ENCODE measurements at places on chromosomes 11 and 22.

DNA sequence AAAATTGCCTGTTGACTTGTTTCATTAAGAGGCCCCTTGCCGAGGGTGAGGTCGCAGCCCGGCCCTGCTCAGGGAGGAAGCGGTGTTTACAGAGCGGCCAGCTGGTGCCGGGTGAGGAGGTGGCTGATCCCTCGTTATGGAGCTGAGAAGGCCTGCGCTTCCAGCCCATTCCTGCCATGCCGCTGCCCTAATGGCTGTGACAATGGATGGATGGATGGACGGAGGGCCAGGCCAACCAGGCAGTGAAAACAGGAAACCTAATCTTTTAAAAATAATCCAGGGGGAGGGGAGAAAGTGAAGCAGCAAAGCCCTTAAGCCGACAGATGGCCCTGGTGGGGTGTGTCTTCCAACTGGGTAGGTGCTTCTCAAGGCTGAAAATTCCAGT is 38.5 kb downstream of the BCR start:
- DNase-seq = no peak

GRCh38 chr11:129888451-129888850 is 6.9 kb downstream of the NFRKB start:
- DNase-seq = no peak

GRCh38 chr22:37519268-37520195 is at the start of gene CARD10:
CARD10 (minus strand) TSS chr22:37519415; CDS start chr22:37519200, 215 bp downstream.
- no peak for DNase-seq

DNA sequence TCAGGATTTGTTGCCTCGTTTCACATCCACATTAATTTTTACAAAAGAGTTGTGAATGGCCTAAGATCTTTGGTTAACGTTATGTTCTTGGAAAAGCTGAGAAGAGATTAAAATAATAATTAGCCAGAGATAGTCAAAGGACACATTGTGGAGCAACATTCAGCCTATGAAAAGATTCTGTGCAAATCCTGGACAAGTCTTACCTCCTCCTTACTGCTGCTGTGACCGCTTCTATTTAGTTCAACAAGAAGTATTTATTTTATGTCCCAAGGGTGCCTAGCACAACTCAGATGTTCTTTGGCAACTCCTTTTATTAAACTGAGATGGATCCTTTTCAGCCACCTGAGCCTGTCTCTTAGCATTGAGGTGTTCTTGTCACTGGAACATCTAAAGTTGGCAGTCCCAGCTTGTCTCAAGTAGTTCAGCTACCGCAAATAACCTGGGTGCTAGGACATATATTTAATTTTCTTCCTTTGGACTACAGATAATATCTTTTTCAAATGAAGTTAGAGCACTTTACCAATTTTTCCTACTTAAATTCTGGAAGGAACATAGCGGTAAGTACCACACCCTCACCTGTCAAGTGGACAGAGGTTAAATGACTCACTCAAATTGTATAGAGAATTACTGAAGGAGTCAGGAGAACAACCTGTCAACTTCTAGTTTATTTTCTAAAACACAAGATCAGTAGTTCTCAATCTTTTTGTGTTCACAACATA is 80.5 kb upstream of the CHRM4 start:
- DNase-seq = no peak

- no peak for DNase-seq
Measured at GRCh38 chr11:119148720-119149017, 183 bp upstream of the ABCG4 start.

GRCh38 chr11:69848201-69848600 is 29.0 kb upstream of the FGF3 start:
- no peak for DNase-seq

- DNase-seq = no peak
Measured at GRCh38 chr22:45341498-45341897, 31.8 kb downstream of the FAM118A start.

DNA sequence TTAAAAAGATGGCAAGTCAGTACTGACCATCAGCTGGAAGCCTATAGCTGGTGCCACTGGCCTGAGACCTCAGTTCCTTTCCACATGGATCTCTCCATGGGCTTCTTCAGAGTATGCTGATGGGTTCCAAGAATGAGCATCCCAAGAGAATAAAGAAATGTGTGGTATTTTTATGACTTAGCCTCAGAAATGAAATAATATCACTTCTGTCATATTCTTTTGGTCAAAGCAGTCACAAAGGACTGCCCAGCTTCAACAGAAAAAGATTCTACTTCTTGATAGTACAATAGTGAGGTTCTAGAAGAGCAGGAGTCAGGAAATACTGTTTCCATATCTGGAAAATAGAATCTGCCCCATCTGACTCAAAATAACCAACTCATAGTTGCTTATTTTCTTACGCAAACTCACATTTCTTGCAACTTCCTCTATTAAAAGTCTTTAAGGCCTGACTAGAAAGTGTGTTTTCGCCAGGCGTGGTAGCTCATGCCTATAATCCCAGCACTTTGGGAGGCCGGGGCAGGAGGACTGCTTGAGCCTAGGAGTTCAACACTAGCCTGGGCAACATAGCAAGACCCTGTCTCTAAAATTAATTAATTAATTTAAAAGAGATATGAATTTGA is 116.9 kb downstream of the SIK3 start:
- DNase-seq = no peak

DNA sequence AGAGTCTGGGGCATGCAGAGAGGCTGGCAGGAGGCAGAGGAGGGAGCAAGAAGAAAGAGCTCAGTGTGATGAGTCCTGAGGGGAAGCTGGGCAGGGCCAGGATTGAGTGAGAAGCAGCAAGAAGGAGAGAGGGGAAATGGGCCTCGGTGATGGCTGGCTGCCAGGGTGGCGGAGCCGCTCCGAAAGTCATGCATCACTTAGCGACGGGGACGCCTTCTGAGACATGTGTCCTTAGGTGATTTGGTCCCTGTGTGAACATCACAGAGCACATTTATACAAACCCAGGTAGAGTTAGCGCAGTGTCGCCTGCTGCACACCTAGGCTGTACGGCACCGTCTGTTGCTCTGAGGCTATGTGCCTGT is 15.1 kb downstream of the TBC1D22A start:
- DNase-seq = no peak

DNA sequence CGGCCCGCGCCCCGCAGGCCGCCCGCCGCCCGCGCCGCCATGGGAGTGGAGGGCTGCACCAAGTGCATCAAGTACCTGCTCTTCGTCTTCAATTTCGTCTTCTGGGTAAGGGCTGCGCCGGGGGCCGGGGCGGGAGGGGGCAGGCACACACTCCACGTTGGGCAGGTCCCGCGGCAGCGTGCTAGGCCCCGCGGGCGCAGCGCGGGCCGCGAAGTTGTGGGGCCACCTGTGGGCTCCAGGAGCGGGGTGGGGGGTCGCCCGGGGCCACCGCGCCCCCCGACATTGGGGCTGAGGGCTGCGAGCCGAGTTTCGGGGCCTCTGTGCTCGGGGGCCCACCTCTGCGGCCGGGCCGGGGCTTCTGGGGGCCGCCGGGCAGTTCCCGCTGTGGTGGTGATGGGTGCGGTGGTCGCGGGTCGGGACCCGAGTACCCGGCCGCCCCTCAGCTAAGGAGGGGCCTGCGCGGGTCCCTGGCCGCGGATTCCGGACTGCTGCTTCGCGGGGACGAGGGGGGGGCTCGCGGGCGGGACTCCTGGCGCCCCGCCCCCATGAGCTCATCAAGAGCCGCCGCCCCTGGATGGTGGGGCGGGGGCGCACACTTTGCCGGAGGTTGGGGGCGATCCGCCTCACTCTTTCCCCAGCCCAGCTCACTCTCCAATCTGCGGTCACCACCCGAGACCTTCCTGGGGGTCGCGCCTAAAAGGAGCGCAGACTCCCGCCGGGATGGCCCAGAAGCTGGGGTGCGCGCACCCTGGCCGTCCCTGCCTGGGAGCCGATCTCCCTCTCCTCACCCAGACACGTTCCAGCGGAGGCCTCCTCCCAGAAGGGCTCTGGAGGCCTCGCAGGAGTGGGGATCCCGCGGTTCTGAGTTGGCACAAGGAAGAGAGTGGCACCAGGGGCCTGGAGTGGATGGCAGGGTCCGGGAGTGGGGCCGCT is 667 bp downstream of the CD81 start:
- no peak for DNase-seq

GRCh38 chr11:130131961-130132850 is 27.4 kb upstream of the ST14 start:
- DNase-seq = peak; percentile 70

DNA sequence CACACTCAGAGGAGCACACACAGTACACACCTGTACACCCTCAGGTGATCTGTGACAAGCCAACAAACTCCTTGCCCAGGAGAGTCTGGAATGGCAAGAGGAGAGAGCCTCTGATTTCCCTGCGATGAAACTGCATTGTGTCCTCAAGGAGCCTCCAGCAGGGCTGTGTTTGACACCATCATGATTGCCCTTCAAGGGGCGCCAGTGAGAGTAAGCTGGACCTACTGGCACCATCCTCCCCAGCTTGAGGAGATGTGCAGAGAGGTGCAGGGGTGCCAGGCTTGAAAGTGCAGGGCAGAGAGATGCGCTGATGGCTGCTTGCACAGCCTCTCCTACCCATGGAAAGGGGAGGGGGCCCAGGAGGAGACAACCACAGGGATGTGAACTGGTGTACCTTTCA is 188.8 kb upstream of the CADM1 start:
- no peak for DNase-seq

DNA sequence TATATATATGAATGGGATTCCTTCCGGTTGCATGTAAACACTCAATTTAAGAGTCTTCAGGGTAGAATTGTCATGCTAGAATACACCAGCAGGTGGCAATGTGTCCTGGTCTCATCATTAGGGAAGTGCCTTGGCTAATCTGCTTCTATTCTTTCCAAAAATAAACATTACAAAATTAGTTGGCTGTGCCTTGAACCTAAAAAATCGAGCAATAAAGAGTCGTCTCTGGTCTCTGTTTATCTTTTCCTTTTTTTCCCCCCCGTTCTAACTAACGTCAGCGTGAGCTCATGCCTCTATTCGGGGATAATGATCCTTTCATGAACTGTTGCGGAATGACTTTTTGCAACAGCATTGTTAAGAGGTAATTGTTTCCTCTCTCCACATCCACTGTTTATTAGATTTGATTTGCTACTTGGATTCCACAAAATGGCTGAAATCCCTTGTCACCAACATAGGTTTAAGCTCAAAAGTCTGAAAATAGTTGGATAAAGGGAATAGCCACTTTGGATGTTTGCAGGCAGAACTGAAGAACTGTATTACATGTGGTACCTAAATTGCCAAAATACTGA is 1.2 kb upstream of the ARHGEF12 start:
- DNase-seq = peak; percentile 84

GRCh38 chr11:1345737-1346513 is 36.5 kb upstream of the TOLLIP start:
- no peak for DNase-seq

DNA sequence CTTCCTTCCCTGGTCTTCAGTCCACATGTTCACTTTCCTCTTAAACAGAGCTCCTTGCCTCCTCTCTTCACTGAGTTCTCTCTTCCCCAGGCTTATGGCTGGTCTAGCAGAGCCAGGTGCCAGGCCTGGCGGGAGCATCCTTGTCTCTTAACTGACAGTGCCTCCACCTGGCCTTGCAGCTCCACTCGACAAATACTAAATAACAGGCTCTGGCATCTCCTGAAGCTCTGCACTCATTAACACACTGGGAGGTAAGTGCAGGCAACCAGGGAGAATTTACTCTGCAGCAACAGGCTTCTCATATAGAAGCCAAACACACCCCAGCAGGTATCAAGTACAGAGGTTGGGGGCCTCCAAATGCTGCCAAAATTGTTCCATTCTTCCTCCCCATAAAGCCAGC is 438.1 kb downstream of the SOX6 start:
- no peak for DNase-seq

DNA sequence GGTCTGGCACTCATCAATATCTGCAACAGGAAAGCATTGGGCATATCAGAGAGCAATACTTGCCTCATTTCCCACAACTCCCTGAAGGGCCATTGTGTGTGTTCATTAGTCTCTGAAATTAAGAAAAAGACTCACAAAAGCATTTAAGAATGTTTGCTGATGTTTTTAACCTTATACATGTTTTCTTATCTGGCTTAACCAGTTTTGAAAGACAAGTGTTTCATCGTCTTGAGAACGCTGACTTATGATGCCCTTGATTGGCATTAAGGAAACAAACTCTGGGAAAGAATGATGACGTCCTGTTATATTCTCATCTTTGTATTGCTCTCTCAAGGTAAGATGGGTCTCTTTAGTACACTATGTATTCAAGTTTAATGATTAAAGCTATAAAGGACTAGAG is 32.0 kb downstream of the SCUBE2 start:
- DNase-seq = no peak

DNA sequence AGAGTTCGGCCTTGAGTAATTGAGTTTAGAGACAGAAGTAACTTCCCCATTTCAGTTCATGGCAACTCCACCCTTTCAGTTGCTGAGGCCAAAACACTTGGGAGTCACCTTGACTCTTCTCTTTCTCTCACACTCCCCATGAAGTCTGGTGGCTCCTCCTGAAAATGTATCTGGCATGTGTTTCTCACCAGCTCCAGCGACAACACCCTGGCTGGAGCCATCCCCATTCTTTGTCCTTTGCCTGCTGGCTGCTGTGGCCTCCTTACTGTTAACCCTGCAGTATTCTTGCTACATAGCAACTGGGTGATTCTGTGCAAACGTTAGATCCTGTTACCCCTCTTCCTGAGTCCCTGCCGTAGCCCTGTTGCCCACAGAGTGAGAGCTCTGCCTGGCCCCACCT is 23.8 kb downstream of the SLC6A5 start:
- DNase-seq = no peak

DNA sequence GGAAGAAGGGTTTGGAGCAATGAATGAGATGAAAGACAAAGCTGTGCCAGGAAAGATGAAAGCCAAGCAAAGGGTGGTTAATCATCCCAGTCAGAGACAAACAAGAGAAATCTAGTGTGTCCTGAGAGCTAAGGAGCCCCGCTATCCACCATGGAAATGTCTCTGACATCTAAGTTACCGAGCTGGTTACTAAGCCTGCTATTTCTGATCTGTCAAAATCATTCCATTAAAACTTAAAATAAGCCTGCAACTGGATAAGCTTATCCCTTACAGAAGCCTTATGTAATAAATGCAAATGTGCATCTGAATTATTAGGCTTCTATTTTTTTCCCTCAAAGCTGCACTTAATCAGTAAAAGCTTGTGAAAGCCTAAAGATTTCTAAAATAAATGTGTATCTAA is 22.1 kb upstream of the SESN3 start:
- no peak for DNase-seq
